Occipital lobe (tissue), 3 donors: ENCODE measurements at places on chromosomes 12 and 14. TPM values are rescaled to one million over a fixed set of nuclear protein-coding genes. Genes with fewer than 3 reads are reported as not detected.

DNA sequence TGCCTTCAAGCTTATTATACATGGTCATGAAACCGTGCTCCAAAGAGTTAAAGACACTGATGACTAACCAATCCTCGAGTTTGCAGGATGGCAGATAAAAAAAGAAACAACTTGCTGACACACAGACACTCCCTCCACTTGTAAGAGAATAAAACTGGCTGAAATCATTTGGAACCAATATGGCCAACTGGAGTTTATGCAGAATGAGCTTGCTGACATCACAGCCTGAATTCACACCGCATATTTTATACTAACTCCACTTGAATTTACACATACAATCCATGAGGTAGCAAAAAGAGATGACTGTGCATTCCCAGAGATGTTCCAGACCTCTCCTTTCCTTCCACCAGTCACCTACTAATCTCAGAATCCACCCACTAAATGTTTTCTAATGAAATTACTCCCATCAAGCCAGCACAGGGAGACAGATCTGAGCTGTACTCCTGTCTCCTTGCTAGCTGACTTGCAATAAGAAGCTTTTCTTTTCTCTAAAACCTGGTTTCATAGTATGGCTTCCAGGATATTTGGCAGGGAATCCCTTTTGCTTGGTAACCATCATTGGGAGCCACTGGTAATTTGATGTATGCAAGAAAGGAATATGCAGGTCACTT is 15.8 kb upstream of the PTPRR start:
- DNase-seq = no peak

DNA sequence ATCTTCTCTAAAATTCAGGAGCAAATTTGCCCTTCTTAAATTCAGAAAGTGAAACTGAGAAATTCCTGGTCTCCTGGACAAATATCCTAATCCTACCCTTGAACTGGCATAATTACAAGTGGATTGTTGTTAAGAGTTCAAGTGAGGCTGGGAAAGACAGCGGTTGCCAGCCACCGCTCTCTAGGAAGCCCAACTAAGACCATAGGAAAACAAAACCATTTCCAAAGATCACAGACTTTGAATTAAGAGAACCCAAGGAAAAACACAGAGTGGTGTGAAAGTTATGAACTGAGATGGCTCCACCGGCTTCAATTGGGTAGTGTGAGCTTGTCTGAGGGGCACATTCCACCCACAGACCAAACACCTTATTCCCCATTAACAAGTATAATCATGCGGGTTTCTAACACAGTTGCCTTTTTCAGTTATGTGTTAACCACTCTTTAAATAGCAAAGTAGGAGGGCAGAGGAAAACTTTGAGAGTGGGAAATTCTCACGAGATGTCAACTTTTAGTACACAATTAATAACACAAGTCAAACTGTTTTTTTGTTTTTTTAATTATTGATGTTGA is 1628.8 kb upstream of the SEL1L start:
- no peak for DNase-seq

Gene PAH
- total RNA-seq = 0.16 TPM

DNA sequence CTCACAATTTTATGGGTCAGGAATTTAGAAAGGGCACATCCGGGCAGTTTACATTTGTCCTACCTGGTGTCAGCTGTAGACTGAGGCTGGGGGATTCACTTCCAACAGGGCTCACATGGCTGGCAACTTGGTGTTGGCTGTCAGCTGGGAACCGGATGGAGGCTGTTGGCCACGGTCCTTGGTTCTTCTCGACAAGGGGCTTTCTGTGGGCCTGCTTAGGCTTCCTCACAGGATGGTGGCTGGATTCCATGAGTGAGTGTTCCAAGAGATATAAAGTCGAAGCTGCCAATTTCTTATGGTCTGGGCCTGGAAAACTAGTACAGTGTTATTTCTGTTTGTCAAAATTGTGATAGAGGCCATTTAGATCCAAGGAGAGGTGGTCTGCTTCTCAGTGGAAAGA is 127.9 kb downstream of the PTCSC3 start:
- DNase-seq = no peak

- no peak for DNase-seq
Measured at GRCh38 chr12:94434171-94434570, 25.5 kb downstream of the CEP83 start.

GRCh38 chr14:76073717-76074116 is 78.0 kb upstream of the GPATCH2L start:
- DNase-seq = no peak

DNA sequence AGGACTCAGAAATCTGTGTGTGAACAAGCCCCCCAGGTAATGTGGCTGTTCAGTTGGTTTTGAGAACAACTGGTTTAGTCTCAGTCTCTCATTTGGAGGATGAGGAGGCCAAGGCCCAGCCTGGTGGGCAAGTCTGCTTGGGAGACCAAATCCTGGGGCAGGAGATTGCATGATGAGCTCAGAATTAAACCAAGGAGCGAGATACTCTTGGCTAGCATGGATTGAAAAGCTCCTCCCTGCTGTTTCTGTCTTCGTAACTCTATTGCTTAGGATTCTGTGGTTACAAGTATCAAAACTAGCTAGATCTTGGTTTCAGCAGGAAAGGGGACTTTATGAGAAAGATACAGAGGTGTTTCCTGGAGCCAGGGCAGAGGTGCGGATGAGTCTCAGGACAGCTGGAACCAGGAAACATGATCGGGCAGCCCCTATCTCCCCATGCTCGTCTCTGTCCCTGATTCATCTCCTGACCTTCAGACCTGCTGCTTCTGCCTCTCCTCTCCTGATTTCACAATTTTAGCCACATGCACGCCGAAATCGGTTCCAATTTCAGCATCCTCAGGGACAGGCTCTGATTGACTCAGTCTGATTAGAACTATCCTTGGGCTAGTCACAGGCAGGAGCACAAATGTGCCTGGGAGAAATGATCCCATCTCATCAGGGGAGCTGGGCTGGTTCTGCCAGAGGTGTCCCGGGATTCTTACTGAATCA is 40.2 kb upstream of the RIN3 start:
- no peak for DNase-seq

DNA sequence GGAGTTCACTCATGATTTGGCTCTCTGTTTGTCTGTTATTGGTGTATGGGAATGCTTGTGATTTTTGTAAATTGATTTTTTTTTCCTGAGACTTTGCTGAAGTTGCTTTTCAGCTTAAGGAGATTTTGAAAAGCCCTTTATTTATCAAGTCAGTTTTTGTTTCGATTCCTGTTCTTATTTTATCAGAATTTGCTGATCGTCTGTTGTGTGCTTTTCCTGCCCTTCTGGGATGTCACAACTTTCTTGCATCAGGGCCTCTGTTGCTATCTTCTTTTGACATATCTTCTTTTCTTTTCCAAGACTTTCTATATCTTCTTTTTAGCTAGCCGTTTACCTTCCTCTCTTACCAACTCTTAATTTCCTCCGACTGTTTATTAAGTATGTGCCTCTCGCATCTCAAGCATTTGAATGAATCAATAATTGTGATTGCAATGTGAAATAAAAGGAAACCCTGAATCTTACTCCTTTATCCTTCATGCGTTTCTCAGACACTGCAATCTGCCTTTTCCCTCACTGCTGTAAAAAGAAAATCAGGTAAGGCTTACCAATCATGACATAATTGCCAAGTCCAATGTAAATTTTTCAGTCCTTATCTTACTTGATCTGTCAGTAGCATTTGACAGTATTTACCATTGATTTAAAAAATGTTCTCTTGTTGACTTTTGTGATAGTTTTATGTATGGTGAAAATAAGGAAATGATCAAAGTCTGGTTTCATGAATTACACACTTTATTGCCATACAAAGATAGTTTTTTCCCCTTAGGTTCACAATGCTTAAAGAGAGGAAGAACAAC is 53.0 kb downstream of the ETNK1 start:
- DNase-seq = no peak
